ENCODE measurements at places on chromosomes 2 and 18.

DNA sequence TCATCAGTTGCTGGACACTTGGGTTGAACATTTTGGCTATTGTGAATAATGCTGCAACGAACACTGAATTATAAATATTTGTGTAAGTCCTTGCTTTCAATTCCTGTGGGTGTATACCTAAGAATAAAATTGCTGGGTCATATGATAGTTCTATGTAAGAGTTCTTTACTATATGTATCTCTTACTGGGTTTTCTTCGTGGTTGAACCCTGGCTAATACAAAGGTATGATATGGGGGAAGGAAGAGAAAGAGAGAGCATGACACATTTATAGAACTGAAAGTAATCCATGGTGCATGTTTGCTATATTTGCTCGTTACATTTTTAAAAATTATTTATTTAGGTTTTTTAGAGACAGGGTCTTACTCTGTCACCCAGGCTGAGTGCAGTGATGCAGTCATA is 143.1 kb upstream of the GAREM1 start:
- no peak for DNase-seq

- DNase-seq = no peak
Measured at GRCh38 chr2:54047658-54048057, 67.8 kb upstream of the ACYP2 start.

- DNase-seq = no peak
Measured at GRCh38 chr2:186632417-186632816, 42.6 kb downstream of the ITGAV start.

DNA sequence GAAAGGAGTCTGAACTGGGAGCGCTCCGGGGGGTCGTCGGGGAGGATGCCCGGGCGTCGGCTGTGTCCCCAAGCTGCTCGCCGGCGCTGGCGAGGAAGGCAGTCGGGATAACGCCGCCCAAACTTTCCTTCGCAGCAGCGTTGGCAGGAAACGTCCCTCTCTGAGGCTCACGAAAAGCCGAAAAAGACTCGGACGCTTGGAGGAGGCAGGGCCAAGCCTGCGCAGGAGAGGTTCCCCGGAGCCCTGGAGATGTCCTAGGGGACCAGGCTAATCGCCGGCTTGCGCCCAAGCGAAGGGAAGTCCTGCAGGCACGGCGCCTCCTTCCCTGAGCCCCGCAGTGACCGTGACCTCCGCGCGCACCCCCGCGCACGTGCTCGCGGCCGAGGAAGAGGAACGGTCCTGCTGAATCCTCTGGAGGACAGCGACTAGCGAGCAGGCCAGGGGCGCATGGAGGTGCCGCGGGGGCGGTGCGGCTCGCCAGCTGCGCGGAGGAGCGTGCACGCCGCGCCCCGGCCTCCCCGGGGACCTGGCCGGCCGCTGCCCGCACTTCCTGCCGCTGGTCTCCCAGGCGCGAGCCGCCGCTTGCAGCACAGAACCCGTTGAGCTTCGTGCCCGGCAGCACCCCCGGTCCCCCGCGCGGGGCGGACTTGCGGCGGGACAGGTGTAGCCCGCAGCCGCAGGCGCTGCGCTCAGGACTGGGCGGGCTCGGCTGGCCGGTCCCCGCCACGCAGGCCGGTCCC is at the start of gene SH3RF3:
TSS of gene SH3RF3 (plus strand) at position 590 of the 740 bp plus-strand sequence.
- DNase-seq = no peak

- DNase-seq = no peak
Measured at GRCh38 chr2:11663427-11663826, 6.6 kb downstream of the NTSR2 start.

DNA sequence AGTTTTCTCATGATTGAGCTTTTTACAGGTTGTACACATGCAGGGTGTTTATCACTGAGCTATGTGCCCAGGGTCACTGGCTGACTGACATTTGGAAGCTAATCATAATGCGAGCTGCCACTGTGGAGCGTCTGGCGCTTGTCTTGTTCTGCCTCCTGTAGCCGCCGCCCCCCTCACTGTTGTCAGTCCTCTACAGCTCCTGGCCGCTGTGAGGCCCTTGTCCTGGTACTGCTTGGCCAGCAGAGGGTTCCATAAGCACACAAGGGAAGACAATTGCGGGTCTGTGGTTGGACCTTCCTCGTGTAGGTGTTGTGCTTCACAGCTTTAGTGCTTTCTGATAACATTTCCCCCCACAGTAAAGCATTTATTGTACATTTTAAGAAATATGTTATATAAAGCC is 105.6 kb upstream of the LDLRAD4 start:
- DNase-seq = peak; percentile 76

DNA sequence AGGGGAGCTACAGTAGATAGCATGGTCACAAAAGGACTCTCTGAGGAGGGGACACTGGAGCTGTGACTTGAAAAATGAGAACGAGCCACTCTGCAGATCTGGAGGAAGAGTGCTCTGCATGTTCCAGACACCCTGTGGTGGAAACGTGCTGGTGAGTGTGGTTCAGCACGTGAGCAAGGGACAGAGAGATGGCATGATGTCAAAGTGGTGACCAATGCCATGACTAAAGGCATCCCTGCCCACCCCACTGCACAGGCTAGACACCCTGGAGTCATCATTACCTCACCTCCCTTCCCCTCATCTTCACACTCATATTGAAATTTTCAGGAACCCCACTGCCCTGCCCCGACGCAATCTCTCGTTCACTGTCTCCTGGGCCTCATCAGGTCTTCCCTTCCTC is 56.5 kb downstream of the SLC4A5 start:
- DNase-seq = no peak

DNA sequence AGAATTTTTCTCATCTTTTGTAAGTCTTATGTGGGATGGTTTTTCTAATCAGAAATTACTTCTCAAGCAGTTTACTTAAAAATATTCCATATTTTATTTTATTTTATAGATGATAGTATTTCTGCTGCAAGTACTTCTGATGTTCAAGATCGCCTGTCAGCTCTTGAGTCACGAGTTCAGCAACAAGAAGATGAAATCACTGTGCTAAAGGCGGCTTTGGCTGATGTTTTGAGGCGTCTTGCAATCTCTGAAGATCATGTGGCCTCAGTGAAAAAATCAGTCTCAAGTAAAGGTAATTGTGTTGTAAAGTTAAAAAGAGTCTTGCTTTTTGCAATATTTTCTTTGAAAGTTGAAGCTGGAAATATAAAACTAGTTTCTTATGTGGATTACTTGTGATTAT is 76.2 kb downstream of the EML4 start:
- DNase-seq = no peak
